ENCODE measurements at places on chromosomes 1 and 21. TPM values are rescaled to one million over a fixed set of nuclear protein-coding genes. Genes with fewer than 3 reads are reported as not detected.
A peak's percentile ranks its signal among the peaks of the same experiment; 100 is the strongest.

The MATN1 gene
- not detected for total RNA-seq

The DCST2 gene
- total RNA-seq, result 1.3 TPM

The GABRD gene
- not detected for total RNA-seq

The C1orf226 gene
- 0.12 TPM for total RNA-seq

The GIPC2 gene
- 0.17 TPM for total RNA-seq

The FMO3 gene
- total RNA-seq, result not detected

The KCNJ6 gene
- total RNA-seq, result not detected

The SAMD11 gene
- total RNA-seq, result not detected

DNA sequence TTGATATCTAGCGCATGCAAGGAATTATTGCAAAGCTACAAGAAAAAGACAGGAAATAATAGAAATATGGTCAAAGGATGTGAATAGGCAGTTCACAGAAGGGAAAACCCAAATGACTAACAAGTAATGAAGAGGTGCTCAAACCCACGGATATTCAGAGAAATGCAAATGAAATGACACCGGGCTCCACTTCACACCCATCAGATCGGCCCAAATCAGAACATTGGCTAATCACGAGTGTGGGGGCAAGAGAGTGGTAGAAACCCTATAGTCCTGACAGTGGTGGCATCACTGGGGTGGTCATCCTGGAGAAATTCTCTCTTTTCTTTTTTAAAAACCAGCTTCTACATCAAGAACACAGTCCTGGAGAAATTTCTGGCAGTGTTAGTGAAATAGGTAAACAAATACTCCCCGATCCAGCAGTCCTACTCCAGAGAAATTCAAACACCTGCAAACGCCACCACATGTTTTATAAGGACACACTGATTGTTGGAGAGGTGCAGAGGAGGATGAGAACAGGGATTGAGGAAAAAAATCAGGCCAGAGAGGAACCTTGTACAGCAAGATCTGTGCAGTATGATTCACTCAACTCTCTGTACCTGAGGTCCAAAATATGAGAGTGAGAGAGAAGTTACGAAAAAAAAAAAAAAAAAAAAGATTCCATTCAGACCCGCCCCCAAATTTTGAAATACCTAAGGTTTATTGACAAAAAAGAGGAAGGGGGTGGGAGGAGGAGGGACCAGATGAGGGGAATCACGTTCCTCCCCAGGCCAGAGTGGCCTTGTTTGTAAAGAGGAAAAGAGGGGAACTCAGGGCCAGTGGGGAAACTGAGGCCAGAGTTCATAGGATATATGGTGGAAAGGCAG lies 9.2 kb upstream of the TNFRSF1B start:
- H3K27me3 ChIP-seq, result no peaks in the 10 kb centered on the region
- H3K27ac ChIP-seq, result peak overlapping the region; percentile 93
- H3K4me1 ChIP-seq, result peaks cover 80% of the 10 kb centered on the region
- peaks cover 1% of the 10 kb centered on the region for H3K36me3 ChIP-seq

DNA sequence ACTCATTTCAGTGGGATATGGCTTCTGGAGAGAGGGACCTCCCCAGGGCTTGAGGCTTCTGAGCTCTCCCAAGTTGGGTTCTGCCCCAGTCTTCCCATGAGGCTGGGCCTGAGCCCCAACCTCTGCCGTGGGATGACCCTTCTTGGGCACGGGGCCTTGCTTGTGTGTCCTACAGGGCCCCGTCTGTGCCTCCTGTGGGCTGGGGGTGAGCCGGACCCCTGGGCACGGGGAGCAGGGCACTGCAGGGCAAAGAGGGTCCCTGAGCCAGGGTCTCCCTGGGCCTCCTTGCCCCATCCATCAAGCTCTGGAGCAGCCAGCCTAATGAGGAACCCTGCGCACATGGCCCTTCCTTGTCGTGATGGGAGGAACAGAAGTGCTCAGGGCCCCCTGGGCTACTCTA lies 5.2 kb upstream of the SMYD3 start:
- H3K36me3 ChIP-seq, result peaks cover 3% of the 10 kb centered on the region
- H3K27me3 ChIP-seq, result no peaks in the 10 kb centered on the region
- DNase-seq, result no peak
- H3K4me1 ChIP-seq, result peaks cover 18% of the 10 kb centered on the region

DNA sequence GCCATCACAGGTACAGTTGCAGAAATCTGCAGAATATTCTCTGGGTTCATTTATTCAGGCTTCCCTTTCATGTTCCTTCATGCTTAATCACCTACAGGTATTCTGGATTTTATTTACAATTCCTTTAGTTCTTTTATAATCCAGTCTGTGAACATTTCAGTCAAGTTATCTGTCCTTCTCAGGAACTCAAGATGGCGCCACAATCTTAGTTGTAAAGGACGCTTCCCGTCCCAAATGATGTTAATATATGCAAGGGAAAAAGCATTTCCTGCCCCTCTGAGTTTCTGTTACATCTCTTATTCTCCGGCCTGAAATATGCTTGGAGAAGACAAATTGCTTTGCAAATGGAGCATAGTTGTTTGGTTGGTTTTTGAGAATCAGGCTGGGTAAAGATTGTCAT lies 19.3 kb downstream of the F3 start:
- no peaks in the 10 kb centered on the region for H3K27me3 ChIP-seq
- H3K4me3 ChIP-seq, result no peak overlapping the region
- H3K36me3 ChIP-seq, result peaks cover 8% of the 10 kb centered on the region
- H3K4me1 ChIP-seq, result no peaks in the 10 kb centered on the region
- no peak overlapping the region for H3K27ac ChIP-seq
- no peak for DNase-seq

- peaks cover 12% of the 10 kb centered on the region for H3K27me3 ChIP-seq
- H3K4me1 ChIP-seq, result peaks cover 40% of the 10 kb centered on the region
- H3K36me3 ChIP-seq, result peaks cover 21% of the 10 kb centered on the region
- H3K4me3 ChIP-seq, result peak within 1 kb of the TSS; percentile 77
- peak within 1 kb of the TSS; percentile 95 for H3K27ac ChIP-seq
- DNase-seq, result peak; percentile 68
These were observed at the start of gene MCOLN2 for GRCh38 chr1:84996846-84997666. MCOLN2 (minus strand) TSS chr1:84997113; CDS start chr1:84996872, 241 bp downstream.

DNA sequence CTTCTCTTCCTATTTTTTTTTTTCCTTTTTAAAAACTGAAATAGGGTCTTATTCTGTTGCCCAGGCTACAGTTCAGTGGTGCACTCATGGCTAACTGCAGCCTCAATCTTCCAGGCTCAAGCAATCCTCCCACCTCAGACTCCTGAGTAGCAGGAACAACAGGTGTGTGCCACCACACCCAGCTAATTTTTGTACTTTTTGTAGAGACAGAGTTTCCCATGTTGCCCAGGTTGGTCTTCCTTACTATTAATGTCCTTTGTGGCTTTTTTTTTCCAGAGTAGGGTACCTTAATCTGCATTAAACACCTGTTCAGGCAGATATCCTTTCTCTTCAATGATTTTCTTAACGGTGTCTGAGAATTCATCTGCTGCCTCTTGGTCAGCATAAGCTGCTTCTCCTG lies 4.3 kb upstream of the KTI12 start:
- no peaks in the 10 kb centered on the region for H3K27me3 ChIP-seq
- DNase-seq, result no peak
- H3K27ac ChIP-seq, result no peak overlapping the region
- peaks cover 7% of the 10 kb centered on the region for H3K4me1 ChIP-seq
- H3K4me3 ChIP-seq, result no peak overlapping the region
- peaks cover 14% of the 10 kb centered on the region for H3K36me3 ChIP-seq

- no peaks in the 10 kb centered on the region for H3K4me1 ChIP-seq
- no peaks in the 10 kb centered on the region for H3K27me3 ChIP-seq
These were observed 193.3 kb downstream of the EIF4G3 start for GRCh38 chr1:20983297-20983889.

DNA sequence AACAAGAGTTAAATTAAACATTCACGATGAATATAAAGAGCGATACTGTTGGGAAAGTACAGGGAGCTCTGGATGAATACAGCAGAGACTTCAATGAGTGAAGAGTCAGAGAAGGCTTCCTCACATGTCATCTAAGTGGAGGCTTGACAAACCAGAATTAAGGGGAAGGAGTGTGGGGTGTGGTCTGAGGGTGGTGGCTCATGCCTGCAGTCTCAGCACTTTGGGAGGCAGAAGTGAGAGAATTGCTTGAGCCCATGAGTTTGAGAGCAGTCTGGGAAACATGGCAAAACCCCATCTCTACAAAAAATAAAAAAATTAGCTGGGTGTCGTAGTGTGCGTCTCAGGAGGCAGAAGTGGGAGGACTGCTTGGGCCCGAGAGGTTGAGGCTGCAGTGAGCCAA lies 8.7 kb downstream of the SDHB start:
- no peak overlapping the region for H3K27ac ChIP-seq
- no peaks in the 10 kb centered on the region for H3K27me3 ChIP-seq
- H3K4me3 ChIP-seq, result no peak overlapping the region
- DNase-seq, result no peak
- peaks cover 21% of the 10 kb centered on the region for H3K36me3 ChIP-seq

GRCh38 chr1:14324248-14324630 lies 274.2 kb upstream of the KAZN start:
- H3K4me1 ChIP-seq, result peaks cover 2% of the 10 kb centered on the region
- H3K27me3 ChIP-seq, result peaks cover 19% of the 10 kb centered on the region
- no peak for DNase-seq

DNA sequence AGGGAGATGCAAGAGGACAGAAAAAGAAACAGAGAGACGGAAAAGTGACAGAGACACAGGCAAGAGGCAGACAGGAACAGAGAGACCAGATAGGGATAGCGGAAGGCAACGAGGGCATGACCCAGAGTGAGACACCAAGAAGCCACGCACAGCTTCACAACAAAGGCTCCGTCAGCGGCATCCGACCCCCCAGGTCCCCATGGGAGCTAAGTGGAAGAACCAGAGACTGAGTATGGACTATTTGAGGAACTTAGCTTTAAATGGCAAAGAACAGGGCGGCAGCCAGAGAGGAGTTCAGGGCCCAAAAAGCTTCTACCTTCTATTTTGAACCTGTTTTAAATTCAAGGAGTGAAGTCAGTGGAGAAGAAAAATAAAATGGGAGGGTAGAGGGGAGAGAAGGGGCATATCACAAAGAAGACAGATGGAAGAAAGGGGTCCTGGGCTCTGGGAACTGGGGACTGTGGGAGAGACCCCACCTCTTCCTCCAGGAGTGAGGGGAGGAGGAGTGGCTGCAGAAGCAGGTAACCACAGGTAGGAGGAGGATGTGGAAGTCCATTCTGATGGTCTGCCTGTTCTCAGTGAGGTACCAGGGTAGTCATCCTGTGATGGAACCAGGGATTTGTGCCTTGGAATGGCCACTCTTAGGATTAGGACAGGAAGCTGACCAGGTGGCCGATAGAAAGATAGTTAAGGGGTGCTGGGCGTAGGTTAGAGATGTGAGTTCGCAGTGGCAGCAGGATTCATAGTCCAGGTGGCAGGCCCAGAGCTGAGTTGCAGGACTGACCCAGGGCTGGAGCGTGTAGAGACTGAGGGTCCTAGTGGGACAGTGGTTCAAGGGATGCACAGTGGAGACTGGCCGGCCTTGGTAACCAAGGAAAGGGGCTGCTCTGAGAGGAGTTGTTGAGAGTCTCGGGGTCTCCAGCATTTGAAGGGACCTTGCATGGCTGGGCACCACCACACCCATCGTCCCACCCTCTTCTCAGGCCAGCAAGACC lies 37.7 kb downstream of the CSMD2 start:
- no peak for DNase-seq
- peaks cover 9% of the 10 kb centered on the region for H3K27me3 ChIP-seq
- H3K36me3 ChIP-seq, result no peaks in the 10 kb centered on the region
- H3K4me1 ChIP-seq, result no peaks in the 10 kb centered on the region
- no peak overlapping the region for H3K4me3 ChIP-seq

DNA sequence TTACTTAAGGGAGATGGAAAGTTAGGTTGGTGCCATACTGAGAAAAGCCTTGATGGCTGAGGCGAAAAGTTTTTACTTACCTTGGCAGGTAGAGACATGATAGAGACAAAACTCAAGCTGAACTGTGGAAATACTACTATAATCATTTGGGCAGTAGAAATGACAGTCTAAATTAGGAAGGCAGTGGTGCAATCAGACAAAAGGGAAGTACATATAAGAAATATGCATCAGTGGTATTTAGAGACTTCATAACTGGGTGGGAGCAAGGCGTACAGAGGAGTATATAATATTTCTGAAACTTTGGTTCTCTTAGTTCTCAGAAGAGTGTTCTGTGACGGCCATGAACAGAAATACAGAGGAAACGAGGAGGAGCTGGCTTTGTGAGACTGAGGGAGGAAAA lies 2.4 kb upstream of the CEP350 start:
- no peak for DNase-seq
- no peaks in the 10 kb centered on the region for H3K36me3 ChIP-seq
- H3K27ac ChIP-seq, result peak overlapping the region; percentile 95
- H3K4me3 ChIP-seq, result no peak overlapping the region

DNA sequence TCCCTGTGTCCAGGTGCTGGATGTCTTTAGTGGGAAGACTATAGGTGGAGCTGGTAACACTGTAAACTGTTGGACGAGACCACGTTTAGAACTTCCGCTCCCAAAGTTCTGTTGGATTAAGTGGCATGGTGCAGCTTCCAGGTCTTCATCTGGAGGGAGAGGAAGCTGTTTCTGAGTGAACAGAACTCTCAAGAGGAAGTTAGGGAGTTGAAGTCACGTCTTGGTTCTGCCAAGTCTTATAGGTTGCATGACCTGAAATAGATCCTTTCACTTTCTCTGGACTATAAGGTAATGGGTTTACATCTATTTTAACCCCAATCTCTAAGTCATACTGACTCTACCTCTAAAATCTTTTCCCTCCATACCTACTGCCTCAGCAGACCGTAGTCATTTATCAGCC lies 97.4 kb upstream of the TNR start:
- H3K27me3 ChIP-seq, result peaks cover 7% of the 10 kb centered on the region
- H3K36me3 ChIP-seq, result no peaks in the 10 kb centered on the region
- no peak for DNase-seq
- H3K27ac ChIP-seq, result no peak overlapping the region

- peaks cover 33% of the 10 kb centered on the region for H3K4me1 ChIP-seq
- H3K27me3 ChIP-seq, result peaks cover 2% of the 10 kb centered on the region
- H3K27ac ChIP-seq, result no peak overlapping the region
- H3K36me3 ChIP-seq, result no peaks in the 10 kb centered on the region
These were observed 9.1 kb upstream of the GPR88 start for GRCh38 chr1:100528871-100529270.
